ENCODE measurements at places on chromosomes 2 and 18.

GRCh38 chr18:33469699-33470098 is 29.2 kb upstream of the CCDC178 start:
- no peak for DNase-seq

- no peak for DNase-seq
These were observed 757.4 kb downstream of the RNF144A start for GRCh38 chr2:7674606-7675005.

DNA sequence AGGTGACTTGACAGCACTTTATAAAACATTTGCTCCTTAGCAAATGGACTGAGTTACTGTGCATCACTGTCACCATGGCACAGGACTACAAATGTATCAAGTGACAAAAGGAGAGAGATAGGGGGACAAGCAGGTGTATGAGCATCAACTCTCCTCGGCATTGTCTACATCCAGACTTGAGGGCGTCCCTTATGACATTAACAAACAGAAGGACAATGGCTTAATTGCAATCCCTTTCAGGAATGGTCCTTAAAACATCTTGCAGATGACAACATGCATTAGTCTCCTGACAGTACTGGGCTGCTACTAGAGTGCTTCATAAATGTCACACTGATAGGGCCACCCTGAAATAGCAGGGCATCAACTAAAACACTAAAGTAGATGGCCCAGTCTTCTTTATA is 198.8 kb downstream of the PDE1A start:
- no peak for DNase-seq

- no peak for DNase-seq
These were observed 2.1 kb upstream of the GEMIN6 start for GRCh38 chr2:38775921-38776225.

- no peak for DNase-seq
These were observed 314.1 kb downstream of the MYCN start for GRCh38 chr2:16254356-16254965.

DNA sequence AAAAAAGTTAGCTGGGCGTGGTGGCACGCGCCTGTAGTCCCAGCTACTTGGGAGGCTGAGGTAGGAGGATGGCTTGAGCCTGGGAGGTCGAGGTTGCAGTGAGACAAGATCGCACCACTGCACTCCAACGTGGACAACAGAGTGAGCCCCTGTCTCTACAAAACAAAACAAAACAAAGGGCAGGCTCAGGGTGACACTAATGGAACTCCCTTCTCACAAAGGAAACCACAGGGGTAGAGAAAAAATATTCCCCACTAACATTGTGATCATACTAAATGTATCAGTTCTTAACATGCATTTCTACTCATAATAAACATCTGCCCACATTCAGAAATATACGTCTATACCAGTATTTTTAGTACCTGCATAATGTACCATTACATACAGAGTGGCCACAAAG is 21.1 kb downstream of the STAM2 start:
- DNase-seq = no peak

- no peak for DNase-seq
These were observed 17.3 kb downstream of the MTA3 start for GRCh38 chr2:42585779-42586178.

- DNase-seq = no peak
These were observed 1165.7 kb upstream of the PIK3C3 start for GRCh38 chr18:40789286-40789685.

DNA sequence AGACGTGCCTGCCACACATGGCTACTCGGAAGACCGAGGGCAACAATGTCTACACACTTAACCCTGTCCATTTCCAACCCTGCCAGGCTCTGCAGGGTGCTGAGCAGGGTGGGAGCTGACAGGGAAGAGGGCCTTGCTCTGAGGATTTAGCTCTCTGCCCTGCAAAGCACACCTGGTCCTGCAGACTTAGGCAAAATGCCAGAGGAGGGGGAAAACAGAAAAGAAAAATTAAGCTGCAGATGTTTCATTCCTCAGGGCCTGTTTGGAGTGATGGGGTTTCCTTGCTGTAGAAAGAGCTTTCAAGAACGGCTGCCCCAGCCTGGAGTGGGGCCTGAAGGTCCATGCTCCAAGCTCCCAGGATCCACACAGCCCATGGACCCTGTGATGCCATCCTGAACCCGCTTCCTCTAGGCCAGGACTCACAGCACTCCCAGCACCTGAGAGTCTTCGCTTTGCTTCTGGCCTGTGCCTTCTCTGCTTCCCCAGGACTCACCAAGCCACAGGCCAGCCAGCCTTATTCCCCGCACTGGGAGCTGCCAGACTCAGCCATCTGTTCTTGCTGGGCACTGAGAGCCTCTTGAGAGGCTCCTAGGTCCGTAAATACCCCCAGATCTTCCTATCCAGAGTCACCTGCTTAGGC is 9.1 kb upstream of the TEX51 start:
- DNase-seq = no peak

DNA sequence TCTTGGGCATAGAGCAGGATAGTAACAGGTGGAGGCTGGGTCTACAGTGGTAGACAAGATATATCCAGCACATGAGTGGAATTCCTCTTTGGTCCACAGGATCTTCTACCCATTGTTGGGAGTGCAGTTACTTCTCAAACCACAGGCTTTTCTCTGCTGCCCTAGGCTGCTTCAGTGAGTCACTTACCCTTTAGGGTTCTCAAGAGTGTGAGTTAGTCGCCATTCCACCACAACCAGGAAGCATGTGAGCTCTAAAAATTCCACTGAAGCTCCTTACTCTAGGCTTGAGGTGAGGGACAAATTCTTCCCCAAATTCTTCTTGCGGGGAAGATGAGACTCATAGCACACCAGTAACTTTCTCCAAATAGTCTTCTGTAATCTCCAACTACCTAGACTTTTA is 189.4 kb downstream of the PLCL1 start:
- DNase-seq = no peak

DNA sequence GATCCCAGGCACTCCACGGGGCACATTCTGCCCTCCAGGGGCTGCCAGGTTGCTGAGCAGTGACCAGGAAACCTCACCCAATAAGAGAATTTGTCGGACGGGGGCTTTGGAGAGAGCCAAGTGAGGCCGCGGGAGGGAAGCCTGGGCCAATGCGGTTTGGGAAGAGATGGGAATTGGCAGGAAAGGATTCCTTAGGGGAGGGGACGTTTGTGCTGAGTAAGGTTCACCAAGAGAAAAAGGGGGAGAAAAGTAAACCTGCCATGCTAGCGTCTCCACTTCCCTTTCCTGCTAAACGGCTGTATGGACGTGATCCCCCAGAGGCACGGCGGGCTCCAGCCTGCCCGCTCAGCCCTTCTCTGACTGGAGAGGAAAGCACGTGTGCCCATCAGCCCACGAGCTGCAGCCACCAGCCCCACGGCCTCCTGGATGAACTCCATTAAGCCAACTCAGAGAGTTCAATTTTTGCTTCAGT is 194.4 kb upstream of the ID2 start:
- no peak for DNase-seq

GRCh38 chr2:101149241-101150192 is 1.7 kb downstream of the TBC1D8 start:
- DNase-seq = no peak

DNA sequence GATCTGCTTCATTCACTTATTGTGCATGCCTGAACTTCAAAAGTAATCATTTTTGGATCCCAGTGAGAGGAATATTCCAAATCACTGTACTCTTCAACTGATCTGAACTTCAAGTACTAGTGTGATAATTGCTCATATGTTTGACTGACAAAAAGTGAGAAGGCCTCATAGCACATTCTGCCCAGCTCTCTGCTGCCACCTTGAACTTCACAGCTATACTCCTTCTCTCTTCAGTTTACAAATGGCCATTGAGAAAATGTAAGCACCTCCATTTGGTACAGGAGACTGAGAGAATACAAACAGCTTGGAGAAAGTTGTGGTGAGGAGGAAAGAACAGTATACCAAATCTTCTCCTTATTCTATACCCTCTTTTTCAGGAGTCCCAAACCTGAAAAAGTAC is 946.0 kb upstream of the CHAC2 start:
- no peak for DNase-seq

- no peak for DNase-seq
These were observed 27.7 kb upstream of the AP1S3 start for GRCh38 chr2:223865124-223865523.

DNA sequence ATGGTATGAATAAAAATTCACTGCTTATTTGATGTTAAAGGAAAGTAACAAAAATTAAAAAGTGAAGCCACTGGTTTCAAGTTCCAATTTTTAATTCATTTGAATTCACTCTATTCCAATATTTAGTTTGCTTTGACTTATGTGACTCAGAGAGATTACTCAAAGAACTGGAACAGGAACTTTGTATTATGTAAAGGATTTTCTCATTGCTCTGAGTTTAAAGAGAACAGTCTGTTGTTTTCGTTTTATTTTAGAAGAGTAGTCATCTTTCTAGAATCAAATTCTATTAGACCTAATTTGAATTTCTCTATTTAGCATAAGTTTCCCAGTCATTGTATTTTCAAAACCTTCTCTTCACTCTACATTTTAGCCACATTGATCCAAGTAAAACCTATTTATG is 300.1 kb upstream of the SLC8A1 start:
- no peak for DNase-seq

DNA sequence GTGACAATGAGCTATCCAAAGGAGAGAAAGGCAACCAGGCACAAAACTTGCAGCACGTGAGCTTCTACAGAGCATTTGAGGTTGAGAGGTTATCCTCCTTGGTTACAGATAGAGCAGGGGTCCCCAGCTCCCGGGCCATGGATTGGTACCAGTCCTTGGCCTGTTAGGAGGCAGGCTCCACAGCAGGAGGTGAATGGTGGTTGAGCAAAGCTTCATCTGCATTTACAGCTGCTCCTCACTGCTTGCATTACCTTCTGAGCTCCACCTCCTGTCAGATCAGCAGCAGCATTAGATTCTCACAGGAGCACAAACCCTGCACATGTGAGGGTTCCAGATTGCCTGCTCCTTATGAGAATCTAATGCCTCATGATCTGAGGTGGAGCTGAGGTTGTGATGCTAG is 57.8 kb upstream of the ST8SIA3 start:
- DNase-seq = no peak

- DNase-seq = no peak
These were observed 223.6 kb downstream of the LRRTM1 start for GRCh38 chr2:80080957-80081356.

GRCh38 chr2:134623796-134624195 is 95.0 kb downstream of the TMEM163 start:
- no peak for DNase-seq

GRCh38 chr18:74951165-74951760 is 257.7 kb downstream of the PTGR3 start:
- DNase-seq = peak; percentile 34

GRCh38 chr2:150012986-150013385 is 425.4 kb upstream of the MMADHC start:
- no peak for DNase-seq

GRCh38 chr18:37710726-37711125 is 145.1 kb upstream of the CELF4 start:
- no peak for DNase-seq

DNA sequence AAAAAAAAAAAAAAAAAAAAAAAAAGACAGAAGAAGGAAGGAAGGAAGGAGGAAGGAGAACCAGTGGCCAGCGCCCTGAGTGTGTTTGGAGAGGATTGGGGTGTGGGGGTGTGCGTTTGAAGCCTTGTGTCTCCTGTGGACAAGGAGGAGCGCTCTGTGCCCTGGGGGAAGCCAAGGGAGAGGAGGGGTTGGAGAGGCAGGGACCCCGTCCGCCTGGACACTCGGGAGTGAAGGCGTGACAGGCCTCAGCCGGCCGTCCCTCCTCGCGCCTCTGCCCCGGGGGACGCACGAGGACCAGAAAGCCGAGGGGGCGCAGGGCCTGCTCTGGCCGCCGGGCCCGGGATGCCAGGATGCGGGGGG is 44.9 kb downstream of the SERTAD2 start:
- no peak for DNase-seq

DNA sequence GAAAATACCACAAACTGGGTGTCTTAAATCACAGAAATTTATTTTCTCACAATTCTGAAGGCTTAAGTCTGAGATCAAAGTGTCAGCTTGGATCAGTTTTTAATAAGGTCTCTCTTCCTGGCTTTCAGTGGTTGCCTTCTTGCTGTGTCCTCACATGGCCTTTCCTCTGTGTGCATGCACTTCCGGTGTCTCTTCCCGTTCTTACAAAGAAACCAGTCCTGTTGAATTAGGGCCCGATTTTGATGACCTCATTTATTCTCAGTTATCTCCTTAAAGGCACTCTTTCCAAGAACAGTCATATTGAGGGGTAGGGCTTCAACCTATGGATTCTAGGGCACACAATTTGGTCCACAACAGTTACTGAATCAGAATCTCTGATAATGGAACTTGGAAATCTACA is 5.4 kb upstream of the XIRP2 start:
- DNase-seq = no peak

DNA sequence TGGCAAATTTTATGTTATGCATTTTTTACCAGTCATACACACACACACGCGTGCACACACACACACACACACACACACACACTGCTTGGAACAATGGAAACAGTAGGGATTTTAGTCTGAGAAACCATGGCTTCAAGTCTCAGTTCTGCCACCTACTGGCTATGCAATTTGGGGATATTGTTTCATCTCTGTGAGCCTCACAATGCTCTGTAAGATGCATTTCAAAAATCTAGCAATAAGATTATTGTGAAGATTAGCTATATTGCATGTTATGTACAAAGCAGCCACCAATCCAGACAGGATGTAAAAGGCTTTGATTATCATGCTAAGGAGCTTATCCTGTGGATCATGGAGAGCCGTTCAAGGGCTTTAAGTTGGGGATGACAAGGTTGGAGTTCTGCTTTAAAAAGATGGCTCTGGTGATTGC is 401.4 kb downstream of the NBAS start:
- no peak for DNase-seq

DNA sequence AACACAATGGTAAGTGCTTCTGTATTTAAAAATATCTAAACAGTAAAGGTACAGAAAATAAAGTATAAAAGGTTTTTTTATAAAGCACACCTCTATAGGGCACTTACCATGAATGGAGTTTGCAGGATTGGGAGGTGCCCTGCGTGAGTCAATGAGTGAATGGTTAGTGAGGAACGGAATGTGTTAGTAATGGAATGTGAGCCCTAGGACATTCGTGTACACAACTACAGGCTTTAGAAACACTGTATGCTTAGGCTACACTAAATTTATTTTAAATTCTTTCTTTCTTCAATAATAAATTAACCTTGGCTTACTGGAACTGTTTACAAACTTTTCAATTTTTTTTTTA is 337.9 kb upstream of the SLC39A10 start:
- no peak for DNase-seq

GRCh38 chr2:197261808-197262226 is 48.8 kb downstream of the ANKRD44 start:
- DNase-seq = no peak

Data from T-cell (primary cell).